ENCODE measurements at places on chromosomes 6 and 20.

DNA sequence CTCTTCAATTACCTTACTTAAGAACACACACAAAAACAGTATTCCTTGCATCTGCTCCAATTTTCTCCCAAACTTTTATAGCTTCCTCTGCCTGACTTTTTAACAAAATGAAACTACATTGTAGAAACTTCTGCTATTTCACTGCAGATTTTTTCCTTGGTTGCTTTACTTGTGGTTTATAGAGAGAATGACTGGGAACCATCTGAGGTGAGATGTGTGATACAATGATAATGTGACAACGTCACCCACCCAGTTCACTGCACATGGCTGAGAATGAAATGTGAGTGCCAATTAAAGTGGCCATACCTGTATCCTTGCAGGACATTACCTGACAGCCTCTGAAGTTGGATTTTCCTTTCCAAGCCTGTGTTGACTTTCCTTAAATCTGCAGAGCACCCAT is 258.4 kb downstream of the CD83 start:
- DNase-seq, result no peak

- no peak for DNase-seq
These were observed 16.5 kb downstream of the BLOC1S5 start for GRCh38 chr6:8047541-8048292.

- DNase-seq, result no peak
These were observed 72.1 kb downstream of the FOXA2 start for GRCh38 chr20:22511943-22512910.

- DNase-seq, result no peak
These were observed at the start of gene PI16 for GRCh38 chr6:36954262-36954931. Gene PI16, plus strand, starts transcription at chr6:36954738. Its CDS starts 23 bp downstream, at chr6:36954761.

DNA sequence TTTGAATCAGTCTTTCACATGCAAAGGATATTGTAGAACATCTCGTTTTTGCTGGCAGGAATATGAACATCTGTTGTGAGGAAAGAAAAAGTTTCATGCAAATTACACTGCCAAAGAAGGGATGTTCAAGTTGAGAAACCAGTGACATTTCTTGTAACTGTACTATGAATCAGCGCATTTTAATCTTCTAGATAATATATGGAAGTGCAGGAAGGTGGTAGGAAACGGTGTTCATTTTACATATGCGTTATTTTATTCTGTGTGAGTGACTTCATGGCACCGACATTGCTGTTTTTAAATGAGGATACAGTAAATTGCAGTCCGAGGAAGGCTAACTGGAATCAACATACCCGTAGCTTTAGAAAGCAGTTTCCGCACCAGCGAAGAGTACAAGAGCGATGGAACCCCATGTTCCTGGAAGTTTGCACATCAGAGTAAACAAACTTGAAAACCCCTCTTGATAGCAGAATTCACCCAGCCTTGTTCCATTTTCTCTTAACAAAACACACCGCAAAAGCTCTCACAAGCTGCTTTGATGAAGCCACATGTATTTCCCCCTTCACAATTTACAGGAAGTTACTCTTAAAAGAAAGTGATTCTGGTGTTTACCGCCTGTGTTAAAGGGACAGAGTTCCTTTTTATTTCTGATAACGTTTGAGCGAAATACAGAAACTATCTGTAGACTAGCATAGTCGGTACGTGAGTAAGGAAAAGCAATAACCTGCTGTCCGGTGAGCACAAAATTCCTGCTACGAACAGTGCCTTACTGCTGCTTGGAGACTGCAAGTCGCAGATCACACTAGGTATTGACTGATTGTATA is 11.5 kb downstream of the PRDM1 start:
- peak; percentile 41 for DNase-seq

- no peak for DNase-seq
These were observed 85.2 kb upstream of the ANKEF1 start for GRCh38 chr20:9949563-9949962.

DNA sequence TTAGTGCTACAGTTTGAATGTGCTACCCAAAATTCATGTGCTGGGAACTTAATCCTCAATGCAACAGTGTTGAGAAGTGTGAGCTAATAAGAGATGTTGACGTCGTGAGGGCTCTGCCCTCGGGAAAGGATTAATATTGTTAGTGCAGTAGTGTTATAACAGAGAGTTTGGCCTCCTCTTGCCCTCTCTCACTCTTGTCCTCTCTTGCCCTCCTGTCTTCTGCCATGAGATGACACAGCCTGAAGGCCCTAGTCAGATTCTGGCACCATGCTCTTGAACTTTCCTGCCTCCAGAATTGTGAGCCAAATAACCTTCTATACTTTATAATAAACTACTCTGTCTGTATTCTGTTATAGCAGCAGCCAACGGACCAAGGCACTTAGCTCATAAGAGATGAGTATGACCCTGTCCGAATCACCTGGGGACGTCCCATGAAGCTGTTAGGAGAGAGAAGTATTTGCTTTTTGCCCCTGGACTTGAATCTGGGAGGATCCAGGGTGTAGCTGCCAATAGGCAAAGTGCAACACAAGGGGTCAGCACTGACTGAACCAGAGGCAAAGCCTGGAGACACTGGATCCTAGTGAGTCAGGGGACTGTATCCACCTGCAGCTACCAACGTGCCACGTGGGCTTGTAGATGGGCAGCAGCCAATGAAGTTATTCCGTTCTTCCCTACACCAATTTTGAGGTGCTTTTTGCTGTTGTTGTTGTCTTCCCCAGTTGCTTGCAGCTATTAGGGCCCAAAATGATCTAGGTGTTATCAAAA is 233.7 kb downstream of the THBS2 start:
- no peak for DNase-seq

GRCh38 chr6:16700916-16701234 is 60.4 kb downstream of the ATXN1 start:
- DNase-seq, result no peak

- DNase-seq, result no peak
These were observed 27.6 kb downstream of the NCOA5 start for GRCh38 chr20:46062151-46062550.

DNA sequence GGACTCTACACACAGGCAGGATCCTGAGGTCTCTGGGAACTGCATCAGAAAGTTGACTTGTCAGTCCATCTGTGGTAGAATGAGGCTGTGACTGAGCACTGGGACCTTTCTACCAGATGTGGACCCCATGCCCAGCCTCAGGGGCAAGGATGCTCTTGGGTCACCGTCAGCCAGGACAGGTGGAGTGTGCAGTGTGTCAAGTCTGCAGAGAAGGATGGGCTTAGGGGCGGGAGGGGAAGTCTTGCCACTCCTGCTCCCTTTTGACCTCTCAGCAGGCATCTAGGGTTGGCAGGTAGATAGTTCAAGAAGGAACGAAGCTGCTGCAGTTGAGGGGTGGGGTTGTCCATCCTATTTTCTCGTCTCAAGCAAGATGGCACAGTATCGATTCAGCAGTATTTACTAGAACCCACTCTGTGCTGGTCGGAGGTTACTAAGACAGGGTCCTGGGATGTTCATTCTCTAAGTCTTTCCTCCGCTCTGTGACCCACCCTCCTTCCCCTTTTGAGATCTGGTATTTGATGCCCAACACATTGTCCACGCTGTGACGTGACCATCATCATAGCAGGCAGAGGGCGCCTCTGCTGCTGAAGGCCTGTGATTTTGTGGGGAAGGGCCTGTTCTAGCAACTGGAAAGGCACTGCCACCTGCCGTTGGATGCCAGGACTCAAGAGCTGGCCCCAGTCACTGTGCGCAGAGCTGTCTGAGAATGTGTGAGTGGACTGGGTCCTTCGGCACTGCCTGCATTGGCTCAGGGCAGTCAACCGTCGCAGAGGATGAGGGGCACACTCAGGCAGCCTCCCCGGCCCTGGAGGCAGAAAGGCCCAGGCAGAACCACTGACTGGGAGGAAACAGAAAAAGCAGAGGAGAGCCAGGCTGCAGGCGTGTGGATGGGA is 23.2 kb downstream of the RBCK1 start:
- peak; percentile 36 for DNase-seq

GRCh38 chr20:48295445-48295903 is 510.2 kb upstream of the SULF2 start:
- no peak for DNase-seq

GRCh38 chr6:143652841-143653331 is 24.9 kb upstream of the PHACTR2 start:
- DNase-seq, result no peak

GRCh38 chr6:24140591-24140990 is 14.6 kb downstream of the NRSN1 start:
- DNase-seq, result no peak

DNA sequence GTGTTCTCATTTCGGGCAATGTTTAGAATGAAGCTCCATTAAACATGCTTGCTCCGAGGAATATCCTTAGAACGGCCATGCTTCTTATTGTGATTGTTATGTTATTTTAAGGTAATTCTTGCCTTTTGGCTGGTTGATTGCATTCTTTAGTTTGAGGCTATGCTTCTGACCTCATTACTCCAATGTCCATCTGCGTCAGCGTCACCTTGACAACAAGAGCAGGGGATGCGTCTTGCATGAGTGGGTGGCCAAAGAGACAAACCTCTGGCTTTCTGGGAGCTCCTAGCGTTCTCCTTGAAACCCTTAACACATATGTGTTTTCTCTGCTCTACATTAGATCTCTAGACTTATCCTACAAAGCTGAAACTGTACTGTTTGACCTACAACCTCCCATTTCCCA is 184.3 kb downstream of the THBS2 start:
- DNase-seq, result no peak

- DNase-seq, result no peak
These were observed 871.1 kb downstream of the KIF16B start for GRCh38 chr20:15702161-15702560.

DNA sequence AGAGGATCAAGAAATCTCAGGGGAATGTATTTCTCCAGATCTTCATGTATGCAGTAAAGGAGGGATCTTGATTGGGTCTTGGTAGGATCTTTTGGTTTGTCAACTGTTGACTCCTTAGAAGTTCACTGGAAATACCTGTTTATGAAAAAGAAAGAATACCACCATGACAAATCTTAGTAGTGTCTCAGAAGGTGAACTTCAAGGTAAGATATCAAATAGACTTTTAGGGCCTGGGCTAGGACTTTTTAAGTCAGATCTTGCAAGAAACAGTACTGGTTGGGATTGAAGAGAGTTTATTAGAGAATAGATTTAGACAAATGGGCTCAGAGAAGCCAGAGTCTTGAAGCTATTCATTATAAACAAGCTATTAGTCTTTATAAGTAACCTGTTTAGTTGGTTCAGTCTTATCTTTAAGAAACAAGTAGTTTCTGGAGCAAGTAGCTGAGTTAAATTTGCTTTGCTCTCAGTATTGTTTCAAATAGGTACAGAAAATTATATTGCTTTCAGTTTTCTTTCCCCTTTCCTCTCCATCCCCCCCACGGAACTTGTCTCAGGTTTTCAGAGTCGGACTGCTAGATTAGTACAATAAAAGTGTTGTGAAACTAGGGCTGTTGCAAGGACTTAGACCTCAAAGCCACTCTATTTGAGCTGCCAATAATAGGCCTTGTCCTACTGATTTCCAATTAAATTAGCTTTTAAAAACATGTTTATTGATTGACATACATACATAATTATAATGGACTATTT is 529.1 kb upstream of the CITED2 start:
- DNase-seq, result no peak

- DNase-seq, result no peak
These were observed 92.6 kb upstream of the SOX4 start for GRCh38 chr6:21501021-21501354.

DNA sequence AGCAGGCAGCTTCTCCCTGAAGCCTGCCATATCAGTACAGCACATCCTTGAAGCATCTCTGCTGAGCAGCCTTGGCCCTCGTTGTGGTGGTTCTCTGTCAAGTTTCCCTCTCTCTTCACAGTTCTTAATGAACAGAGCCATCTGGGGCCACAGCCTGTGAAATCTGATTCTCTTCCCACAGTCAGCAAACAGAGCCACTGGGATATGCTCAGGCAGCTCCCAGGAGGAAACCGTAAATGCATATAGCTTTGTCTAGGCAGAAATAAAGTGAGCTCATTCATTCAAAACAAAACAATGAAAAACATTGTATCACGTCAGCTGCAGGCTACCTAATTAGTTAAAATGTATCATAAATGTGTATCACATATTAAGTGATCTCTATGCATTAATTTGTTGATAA is 80.3 kb downstream of the TBC1D7 start:
- no peak for DNase-seq

DNA sequence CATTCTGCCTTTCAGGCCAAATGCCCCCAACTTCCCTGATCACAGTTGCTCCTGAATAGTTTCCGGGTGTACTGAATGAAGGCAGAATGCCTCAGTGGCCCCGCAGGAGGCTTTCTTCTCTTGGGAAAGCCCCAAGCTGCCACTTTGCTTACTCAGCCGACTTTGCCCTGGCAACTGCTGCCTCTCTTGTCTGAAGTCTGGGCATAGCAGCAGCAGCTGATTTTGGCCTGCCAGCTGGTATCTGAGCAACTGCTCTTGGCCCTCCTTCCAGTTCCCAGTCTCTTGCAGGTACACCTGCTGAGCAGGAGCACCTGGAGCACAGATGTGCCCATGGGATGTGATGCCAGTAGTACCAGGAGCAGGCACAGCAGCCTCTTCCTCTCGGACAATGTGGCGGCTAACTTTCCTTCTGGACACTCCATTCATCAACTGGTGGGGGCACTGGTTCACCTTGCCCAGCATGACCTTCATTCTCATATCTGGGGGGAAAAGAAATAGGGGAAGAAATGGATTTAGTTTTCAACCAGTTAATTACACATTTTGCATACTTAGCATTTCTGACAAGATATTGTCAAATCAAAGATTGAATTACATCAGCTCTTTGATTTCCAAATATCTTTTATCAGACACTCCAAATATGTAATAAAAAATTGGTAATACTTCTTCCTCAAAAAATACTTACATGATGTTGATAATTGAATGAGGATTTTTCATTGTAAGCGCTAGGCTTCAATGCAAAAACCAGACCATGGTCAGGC is 468.2 kb downstream of the PKHD1 start:
- no peak for DNase-seq

GRCh38 chr20:52869698-52870501 is 102.3 kb upstream of the TSHZ2 start:
- no peak for DNase-seq

DNA sequence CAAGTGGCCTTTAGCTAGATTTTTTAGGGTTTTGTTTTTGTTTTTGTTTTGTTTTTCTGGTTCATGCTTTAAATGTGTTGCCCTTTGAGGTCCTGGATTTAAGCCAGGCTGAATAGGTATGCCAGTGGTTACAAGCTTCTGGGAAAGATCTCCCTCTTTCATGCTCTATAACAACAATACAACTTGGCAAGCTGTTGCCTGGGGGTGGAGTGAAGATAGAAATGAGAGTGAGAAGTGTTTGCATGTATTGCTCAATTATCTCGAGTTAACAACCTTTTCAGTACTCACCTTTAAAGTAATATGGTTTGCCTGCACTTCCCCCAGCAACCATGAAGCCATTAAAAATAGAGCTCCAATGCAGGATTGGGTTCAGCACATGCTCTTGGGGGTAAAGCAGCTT is 19.2 kb upstream of the HAO1 start:
- DNase-seq, result no peak

DNA sequence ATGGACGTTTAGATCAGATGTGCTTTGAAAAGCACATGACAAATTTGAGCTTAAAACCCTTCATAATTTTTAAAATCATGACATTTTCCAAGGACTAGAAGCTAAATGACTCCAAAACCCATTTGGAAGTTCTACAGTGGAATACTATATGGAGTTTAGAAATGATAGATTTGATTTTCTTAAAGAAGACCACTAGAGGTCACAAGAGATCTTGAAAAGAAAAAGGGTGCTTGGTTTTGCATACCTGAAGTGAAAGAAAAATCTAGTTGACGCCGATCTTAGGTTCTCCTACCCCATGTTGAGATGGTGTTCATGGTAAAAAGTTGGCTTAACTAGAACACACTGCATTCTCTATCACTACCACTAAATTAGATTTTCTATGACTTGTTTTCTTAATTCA is 31.5 kb downstream of the CFAP61 start:
- no peak for DNase-seq

Data from activated CD4-positive, alpha-beta T cell treated with anti-CD3 and anti-CD28 coated beads, Interleukin-2, amount 50 U/mL, for 4 hours (primary cell).